RPMI8226 (cell line): ENCODE measurements at places on chromosomes 11 and 22.

GRCh38 chr22:38167988-38168407, 13.6 kb downstream of the PLA2G6 start:
- DNase-seq: no peak

- no peak for DNase-seq
Measured at GRCh38 chr11:88475991-88476418, 138.5 kb upstream of the CTSC start.

GRCh38 chr11:76836613-76837291, 24.0 kb upstream of the ACER3 start:
- no peak for DNase-seq

GRCh38 chr11:62805961-62806441, 761 bp upstream of the NXF1 start:
- peak; percentile 60 for DNase-seq

DNA sequence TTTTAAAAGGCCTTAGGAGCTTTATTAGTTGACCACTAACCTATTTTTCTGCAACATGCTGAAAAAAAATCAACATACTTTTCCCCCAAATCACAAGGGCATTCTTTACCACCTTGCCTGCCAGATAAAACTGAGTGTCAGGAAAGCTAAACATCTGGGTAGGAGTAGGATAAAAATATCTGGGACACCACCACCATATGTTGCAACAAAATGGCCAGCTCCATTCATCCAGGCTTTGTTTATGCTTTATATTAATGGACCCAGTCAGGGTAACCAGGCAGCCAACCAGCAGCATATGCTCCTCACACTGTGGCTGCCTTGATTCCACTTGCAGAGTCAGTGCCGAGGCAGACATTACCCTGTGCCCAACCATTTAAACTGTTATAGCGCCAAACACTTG, 1024.5 kb downstream of the LRRC4C start:
- no peak for DNase-seq

- DNase-seq: no peak
Measured at GRCh38 chr11:83508804-83509203, 222.6 kb upstream of the CCDC90B start.

GRCh38 chr11:31807799-31808667, 3.1 kb downstream of the PAX6 start:
- DNase-seq: no peak

- DNase-seq: no peak
Measured at GRCh38 chr11:3014057-3014938, 22.2 kb upstream of the NAP1L4 start.
